ENCODE measurements at places on chromosomes 1 and 21.

- peaks cover 54% of the 10 kb centered on the region for H3K36me3 ChIP-seq
- H3K4me3 ChIP-seq: peak overlapping the region; percentile 69
- DNase-seq: no peak
- H3K4me1 ChIP-seq: peaks cover 32% of the 10 kb centered on the region
Measured at GRCh38 chr1:209803568-209803967, 2.4 kb downstream of the IRF6 start.

- H3K4me3 ChIP-seq: no peak overlapping the region
- no peak for DNase-seq
- H3K36me3 ChIP-seq: no peaks in the 10 kb centered on the region
- H3K4me1 ChIP-seq: no peaks in the 10 kb centered on the region
Measured at GRCh38 chr1:233869680-233870079, 34.8 kb upstream of the SLC35F3 start.

GRCh38 chr1:64472805-64473204 lies 2.9 kb downstream of the CACHD1 start:
- no peak for DNase-seq
- no peak overlapping the region for H3K4me3 ChIP-seq
- H3K36me3 ChIP-seq: no peaks in the 10 kb centered on the region

- peak; percentile 87 for DNase-seq
- no peak overlapping the region for H3K4me3 ChIP-seq
- no peaks in the 10 kb centered on the region for H3K36me3 ChIP-seq
Measured at GRCh38 chr21:15224346-15225086, 159.7 kb upstream of the NRIP1 start.

GRCh38 chr1:41450747-41451285 lies 33.7 kb downstream of the EDN2 start:
- H3K4me3 ChIP-seq: no peak overlapping the region
- H3K27me3 ChIP-seq: no peaks in the 10 kb centered on the region
- H3K27ac ChIP-seq: no peak overlapping the region
- no peaks in the 10 kb centered on the region for H3K36me3 ChIP-seq
- H3K4me1 ChIP-seq: no peaks in the 10 kb centered on the region

- H3K36me3 ChIP-seq: no peaks in the 10 kb centered on the region
- no peaks in the 10 kb centered on the region for H3K4me1 ChIP-seq
- no peak overlapping the region for H3K4me3 ChIP-seq
- no peaks in the 10 kb centered on the region for H3K27me3 ChIP-seq
Measured at GRCh38 chr1:184987696-184988095, 13.4 kb upstream of the NIBAN1 start.

DNA sequence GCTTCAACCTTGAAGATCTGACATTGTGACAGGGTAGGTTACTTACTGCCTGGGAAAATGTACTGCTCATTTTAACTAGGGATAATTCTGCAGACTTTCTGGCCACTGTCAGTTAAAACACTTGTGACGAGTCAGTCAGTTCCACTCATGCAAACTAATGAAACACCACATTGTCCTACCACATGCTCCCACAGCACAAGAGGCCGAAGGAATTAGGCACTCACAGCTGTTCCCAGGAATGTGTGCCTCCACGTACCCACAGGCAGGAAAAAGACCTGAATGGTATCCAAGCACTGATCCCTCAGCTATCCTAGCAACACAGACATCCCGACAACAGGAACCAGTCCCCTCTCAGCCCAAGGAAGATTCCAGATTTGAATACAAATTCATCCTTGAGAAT lies 12.3 kb downstream of the BCAR3 start:
- peak overlapping the region; percentile 94 for H3K27ac ChIP-seq
- H3K27me3 ChIP-seq: no peaks in the 10 kb centered on the region
- H3K36me3 ChIP-seq: peaks cover 100% of the 10 kb centered on the region
- DNase-seq: no peak
- H3K4me1 ChIP-seq: peaks cover 89% of the 10 kb centered on the region
- H3K4me3 ChIP-seq: no peak overlapping the region

GRCh38 chr1:26719205-26719604 lies 23.4 kb downstream of the ARID1A start:
- H3K27me3 ChIP-seq: no peaks in the 10 kb centered on the region
- H3K36me3 ChIP-seq: peaks cover 33% of the 10 kb centered on the region
- H3K4me3 ChIP-seq: no peak overlapping the region
- peaks cover 33% of the 10 kb centered on the region for H3K4me1 ChIP-seq
- H3K27ac ChIP-seq: no peak overlapping the region
- no peak for DNase-seq

- H3K4me3 ChIP-seq: no peak overlapping the region
- H3K27ac ChIP-seq: no peak overlapping the region
- H3K36me3 ChIP-seq: peaks cover 67% of the 10 kb centered on the region
- no peak for DNase-seq
Measured at GRCh38 chr1:15538771-15539170, 12.1 kb downstream of the DNAJC16 start.

DNA sequence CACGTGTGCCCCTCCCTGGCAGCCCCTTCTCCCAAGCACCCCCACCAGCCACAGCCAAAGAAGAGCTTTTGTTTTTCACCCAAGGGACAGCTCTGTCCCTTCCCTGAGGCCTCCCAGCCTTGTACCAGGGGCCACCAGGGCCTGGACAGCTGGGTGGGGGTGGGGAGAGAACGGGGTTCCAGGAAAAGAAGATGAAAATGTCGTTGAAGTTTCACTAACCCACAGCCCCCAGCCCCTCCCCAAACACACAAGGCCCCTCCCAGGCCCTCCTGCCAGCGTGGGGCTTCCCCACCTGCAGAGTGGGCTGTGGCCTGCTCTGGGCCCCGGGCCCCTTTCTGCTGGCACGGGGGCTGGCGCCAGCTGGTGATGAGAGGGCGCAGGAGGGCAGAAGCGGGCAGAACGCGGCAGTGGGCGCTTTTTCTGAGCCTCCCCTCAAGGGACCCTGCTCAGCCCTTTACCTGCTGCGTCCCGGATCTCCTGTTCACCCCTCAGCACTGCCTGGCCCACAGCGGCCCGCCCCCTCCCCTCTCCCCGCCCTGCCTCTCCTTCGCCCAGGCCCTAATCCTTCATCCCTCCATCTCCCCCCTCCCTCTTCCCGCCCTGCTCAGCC lies 5.5 kb upstream of the ANKRD65 start:
- no peak overlapping the region for H3K27ac ChIP-seq
- peaks cover 17% of the 10 kb centered on the region for H3K4me1 ChIP-seq
- DNase-seq: no peak

DNA sequence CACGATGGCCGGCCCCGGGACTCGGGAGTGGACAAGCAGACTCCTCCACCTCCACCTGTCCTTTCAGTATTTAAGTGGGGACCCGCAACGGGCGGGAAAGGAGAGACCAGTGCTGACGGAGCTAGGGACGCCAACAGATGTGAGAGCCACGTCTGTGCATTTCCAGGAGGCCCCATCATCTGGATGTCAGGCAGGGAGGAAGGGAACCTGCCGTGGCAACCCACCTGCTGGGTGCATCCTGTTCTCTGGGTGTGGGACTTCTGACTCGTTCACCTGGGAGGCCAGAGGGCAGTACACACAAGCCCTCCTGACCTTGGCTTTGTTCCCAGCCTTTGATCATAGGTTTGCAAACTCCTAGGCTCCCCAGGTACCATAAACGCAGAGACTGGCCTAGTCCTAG lies 5.6 kb upstream of the PCBP3 start:
- H3K4me3 ChIP-seq: no peak overlapping the region
- H3K27ac ChIP-seq: no peak overlapping the region
- H3K27me3 ChIP-seq: no peaks in the 10 kb centered on the region
- no peaks in the 10 kb centered on the region for H3K36me3 ChIP-seq

DNA sequence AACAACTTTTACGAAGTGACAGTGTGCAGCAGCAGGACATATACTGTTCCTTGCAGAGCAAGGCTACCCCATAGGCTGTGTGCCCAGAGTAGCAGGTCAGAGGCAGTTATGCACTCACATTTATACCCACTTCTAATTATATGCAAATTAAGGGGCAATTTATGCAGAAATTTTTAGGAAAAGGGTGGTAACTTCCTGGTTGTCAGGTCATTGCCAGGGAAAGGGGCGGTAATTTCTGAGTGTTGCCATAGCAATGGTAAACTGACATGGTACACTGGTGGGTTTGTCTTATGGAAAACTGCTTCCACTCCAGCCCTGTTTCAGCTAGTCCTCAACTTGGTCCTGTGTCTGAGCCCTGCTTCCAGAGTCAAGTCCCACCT lies 12.0 kb upstream of the SLAMF1 start:
- no peaks in the 10 kb centered on the region for H3K27me3 ChIP-seq
- H3K36me3 ChIP-seq: no peaks in the 10 kb centered on the region
- no peak for DNase-seq
- H3K4me1 ChIP-seq: no peaks in the 10 kb centered on the region

GRCh38 chr1:234633246-234634003 lies 23.4 kb upstream of the IRF2BP2 start:
- H3K27ac ChIP-seq: peak overlapping the region; percentile 92
- no peaks in the 10 kb centered on the region for H3K36me3 ChIP-seq
- no peaks in the 10 kb centered on the region for H3K27me3 ChIP-seq
- H3K4me3 ChIP-seq: no peak overlapping the region
- H3K4me1 ChIP-seq: peaks cover 23% of the 10 kb centered on the region

DNA sequence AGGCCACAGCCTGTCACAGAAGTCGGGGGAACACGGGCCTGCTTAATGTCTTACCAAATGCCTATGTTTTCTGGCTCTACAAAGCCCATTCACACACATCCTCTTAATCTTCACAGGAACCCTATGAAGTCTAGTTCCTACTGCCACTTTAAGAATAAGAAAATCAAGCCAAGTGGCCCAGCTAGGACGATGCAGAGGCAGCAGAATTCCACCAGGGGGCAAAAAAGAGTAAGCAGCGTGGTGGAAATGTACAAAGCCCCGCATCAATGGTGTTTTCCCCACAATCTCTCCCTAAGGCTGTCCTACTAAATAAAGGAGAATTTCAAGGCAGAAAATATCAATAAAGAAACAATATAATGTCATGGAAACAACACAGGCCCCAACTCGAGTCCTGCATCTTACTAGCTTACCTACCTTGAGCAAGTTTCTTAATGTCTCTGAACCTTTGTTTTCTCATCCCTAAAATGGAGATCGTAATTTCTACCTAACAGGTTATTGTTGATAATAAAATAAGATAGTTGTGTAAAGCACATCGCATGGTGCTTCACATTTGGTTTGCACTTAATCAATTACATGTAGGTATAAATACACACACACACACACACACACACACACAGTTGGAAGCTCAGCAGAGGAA lies 21.4 kb downstream of the SEC16B start:
- no peaks in the 10 kb centered on the region for H3K36me3 ChIP-seq
- no peaks in the 10 kb centered on the region for H3K4me1 ChIP-seq
- H3K27ac ChIP-seq: no peak overlapping the region

GRCh38 chr1:6303397-6304012 lies 42.6 kb upstream of the GPR153 start:
- peaks cover 38% of the 10 kb centered on the region for H3K4me1 ChIP-seq
- no peaks in the 10 kb centered on the region for H3K27me3 ChIP-seq
- DNase-seq: no peak
- H3K36me3 ChIP-seq: peaks cover 17% of the 10 kb centered on the region
- H3K27ac ChIP-seq: peak overlapping the region; percentile 85

DNA sequence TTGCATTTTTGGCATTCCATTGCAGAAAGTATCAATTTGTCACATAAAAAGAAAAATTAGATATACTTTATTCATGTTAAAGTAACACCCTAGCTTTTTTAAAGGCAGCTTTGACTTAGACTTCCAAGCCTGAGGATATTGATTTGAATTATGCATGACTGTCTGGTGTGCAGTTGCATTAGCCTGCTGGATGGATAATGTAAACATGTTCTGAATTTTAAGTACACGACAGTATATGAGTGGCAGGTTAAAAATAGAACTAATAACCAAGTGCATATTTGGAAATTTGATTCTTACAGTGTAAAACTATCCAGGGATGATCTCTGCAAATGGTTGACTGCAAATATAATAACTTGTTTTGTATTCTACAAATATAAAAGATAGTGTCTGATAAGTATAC lies 124.0 kb downstream of the SYT14 start:
- no peak overlapping the region for H3K4me3 ChIP-seq
- H3K36me3 ChIP-seq: no peaks in the 10 kb centered on the region
- H3K27me3 ChIP-seq: no peaks in the 10 kb centered on the region
- no peak overlapping the region for H3K27ac ChIP-seq
- no peak for DNase-seq

DNA sequence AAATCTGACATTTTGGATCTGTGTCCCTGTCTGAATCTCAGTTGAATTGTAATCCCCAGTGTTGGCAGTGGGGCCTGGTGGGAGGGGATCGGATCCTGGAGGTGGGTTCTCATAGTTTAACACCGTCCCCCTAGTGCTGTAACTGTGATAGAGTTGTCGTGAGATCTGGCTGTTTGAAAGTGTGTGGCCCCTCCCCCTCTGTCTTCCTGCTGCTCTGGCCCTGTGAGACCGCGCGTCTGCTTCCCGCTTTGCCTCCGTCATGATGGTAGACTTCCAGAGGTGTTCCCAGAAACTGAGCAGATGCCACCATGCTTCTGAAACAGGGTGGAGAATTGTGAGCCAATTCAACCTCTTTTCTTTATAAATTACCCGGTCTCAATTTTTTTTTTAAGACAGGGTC lies 25.0 kb downstream of the AGPAT3 start:
- H3K4me3 ChIP-seq: no peak overlapping the region
- no peaks in the 10 kb centered on the region for H3K4me1 ChIP-seq
- H3K36me3 ChIP-seq: peaks cover 9% of the 10 kb centered on the region
- no peak overlapping the region for H3K27ac ChIP-seq

DNA sequence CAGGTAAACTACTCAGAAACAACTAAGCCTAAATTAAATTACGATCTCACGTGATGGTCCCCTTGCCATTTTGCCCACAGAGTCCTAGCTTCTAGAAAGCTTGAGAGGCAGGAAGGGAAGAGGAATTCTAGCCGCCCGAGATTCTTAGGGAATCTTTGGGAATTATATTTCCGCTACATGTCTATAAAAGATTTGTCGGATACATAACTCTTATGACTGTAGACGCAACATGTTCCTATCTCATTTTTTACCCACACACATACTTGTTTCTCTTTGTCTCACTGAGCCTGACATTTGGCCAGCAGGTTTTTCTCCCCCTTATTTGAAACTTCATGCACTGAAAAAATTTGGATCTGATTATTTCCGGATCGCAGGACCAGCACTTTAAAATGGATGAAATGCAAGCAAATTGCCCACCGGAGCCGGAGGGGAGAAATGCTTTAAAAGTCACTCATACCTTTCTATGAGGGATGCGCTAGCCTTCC lies 5.5 kb downstream of the GLIS1 start:
- DNase-seq: no peak
- peak overlapping the region; percentile 64 for H3K27ac ChIP-seq
- no peaks in the 10 kb centered on the region for H3K36me3 ChIP-seq
- H3K4me1 ChIP-seq: peaks cover 20% of the 10 kb centered on the region
- peaks cover 27% of the 10 kb centered on the region for H3K27me3 ChIP-seq

Measured in RWPE2 (cell line).